ENCODE measurements at places on chromosomes 12 and 14.
A peak's percentile ranks its signal among the peaks of the same experiment; 100 is the strongest.

DNA sequence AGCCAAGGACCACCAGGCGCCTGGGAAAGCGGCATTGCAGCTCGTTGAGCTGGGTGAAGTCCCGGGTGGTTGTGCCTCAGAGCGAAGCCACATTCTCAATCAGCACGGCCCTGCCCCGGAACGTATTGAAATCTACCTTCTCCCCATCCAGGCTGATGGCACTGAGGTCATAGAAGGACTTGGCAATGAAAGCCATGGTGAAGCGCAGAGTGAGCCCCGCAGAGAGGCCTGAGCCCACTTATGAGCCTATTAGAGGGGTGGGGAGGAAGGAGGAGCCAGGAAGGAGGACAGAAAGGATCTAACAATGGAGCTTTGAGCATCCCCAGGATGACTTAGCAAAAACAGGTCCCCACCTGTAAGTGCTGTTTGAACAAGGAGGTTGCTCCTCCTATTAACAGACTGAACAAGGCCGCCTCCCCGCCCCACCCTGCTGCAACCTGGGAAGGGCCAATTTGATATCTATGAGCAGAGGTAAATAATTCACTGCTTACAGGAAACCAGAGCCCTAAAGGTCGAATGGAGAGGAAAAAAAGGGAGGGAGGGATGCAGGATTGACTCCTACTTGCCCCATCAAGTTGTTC lies at the start of gene GPX2:
TSS of gene GPX2 (minus strand) at position 215 of the 581 bp plus-strand sequence. CDS start at position 196, 19 bp downstream.
- DNase-seq = no peak

DNA sequence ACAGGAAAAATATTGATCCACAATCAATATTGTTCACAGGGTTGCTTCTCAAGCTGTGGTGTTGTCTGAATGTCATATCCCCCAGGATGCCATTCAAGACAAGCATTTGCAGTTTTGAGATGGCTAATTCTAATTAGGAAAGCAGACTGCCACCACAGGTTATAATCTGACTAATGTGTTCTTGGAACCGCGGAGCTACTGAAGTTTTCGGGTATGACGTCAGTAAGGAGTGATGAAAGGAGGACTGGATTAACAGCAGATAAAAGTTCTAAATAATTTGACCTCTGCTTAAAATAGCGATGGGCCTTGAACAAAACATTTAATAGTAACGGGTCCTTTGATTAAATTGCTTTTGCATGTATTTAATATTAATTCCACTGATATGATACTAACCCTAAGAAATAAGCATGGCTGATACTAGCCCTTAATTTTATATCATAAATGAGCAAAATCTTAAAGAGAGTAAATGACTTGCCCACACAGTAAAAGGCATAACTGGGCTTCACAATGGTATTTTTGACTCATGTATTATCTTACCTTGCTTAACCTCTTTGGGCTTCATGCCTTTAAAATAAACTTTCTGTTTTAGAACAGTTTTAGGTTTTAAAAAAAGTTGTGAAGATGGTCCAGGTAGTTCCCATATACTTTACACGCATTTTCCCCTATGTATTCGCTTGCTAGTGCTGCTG lies 50.3 kb downstream of the TSHR start:
- DNase-seq = no peak

GRCh38 chr14:24605435-24606190 lies 3.9 kb downstream of the GZMH start:
- DNase-seq = peak; percentile 46

GRCh38 chr14:102530828-102531478 lies 21.4 kb upstream of the ANKRD9 start:
- no peak for DNase-seq

- DNase-seq = no peak
Observed at GRCh38 chr14:58963873-58964597, 224.4 kb upstream of the DAAM1 start.

GRCh38 chr12:125071456-125071855 lies 6.2 kb downstream of the AACS start:
- DNase-seq = no peak

DNA sequence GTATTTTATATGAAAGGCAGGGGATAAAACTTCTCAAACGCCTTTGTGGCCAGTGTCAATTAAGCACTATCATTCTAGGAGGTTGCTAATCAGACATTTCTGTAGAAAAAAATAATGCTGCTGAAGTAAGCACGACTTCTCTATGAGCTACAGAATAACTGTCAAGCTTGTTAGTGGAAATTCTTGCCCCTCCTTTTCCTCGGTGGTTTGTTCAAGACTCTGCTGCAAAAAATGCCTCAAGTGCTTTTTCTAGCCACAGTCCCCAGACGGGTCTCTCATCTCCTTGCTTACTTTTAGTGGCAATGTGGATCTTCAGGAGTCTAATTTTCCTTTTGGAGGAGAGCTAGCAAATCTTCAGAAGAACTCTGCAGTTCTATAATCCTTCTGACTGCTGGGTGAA lies 452.0 kb downstream of the FUT8 start:
- no peak for DNase-seq

- DNase-seq = no peak
Observed at GRCh38 chr14:95346820-95347219, 27.1 kb upstream of the CLMN start.

- no peak for DNase-seq
Observed at GRCh38 chr12:47238669-47239114, 158.9 kb upstream of the AMIGO2 start.

- DNase-seq = no peak
Observed at GRCh38 chr12:38328306-38328895, 11.8 kb downstream of the ALG10B start.

GRCh38 chr12:42582050-42582449 lies 7.5 kb downstream of the PRICKLE1 start:
- no peak for DNase-seq

DNA sequence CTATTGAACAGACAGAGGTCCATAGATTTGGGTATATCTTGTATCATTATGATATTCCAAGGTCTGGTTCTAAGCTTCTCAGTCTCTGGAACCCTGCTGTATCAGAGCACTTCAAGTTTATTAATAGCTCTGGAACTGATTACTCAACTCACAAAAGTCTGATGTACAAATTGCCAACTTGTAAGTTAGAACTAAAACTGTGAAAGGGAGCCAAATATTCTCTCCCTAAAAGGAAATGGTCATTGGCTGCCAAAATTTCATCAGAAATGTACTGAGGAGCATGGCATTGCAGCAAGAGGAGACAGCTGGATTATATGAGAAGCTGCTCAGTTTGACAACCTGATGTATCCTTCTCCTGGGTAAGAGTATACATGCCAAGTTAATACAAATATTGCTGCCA lies 828.8 kb upstream of the SEL1L start:
- DNase-seq = no peak

DNA sequence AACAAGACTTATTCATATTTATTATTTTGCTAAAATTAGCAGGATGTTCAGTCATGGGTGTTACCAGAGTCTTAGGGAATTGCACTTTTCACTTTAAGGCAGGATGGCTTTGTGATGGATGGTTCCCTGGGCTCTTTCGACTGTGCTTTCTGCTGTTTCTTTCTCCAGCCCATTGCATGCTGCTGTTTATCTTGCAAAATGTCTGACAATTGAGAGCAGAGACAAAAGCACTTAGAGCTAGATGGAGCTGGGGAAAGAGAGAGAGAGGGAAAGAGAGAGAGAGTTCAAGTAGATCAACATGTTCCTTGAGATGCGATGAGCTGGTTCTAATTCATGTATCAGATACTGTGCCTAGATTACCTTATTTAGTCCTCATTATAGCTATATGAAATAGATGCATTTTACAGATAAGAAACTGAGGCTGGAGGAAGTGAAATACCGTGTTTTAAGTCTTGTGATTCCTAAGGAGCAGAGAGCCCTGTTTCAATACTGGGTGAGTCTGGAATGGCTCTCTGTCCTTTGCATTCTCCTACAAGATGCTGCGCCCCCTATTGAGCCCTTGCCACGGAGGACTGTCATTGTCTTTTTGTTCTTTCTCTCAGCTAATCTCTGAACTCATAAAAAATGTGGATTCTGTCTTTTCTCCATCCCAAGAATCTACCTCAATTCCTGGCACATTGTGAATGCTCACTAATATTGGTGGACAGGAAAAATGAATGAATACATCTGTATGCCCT lies 227.9 kb downstream of the ALG10B start:
- DNase-seq = no peak

- no peak for DNase-seq
Observed at GRCh38 chr12:96294831-96295230, 100.7 kb downstream of the ELK3 start.

- DNase-seq = no peak
Observed at GRCh38 chr14:101788016-101788635, 26.6 kb downstream of the PPP2R5C start.

DNA sequence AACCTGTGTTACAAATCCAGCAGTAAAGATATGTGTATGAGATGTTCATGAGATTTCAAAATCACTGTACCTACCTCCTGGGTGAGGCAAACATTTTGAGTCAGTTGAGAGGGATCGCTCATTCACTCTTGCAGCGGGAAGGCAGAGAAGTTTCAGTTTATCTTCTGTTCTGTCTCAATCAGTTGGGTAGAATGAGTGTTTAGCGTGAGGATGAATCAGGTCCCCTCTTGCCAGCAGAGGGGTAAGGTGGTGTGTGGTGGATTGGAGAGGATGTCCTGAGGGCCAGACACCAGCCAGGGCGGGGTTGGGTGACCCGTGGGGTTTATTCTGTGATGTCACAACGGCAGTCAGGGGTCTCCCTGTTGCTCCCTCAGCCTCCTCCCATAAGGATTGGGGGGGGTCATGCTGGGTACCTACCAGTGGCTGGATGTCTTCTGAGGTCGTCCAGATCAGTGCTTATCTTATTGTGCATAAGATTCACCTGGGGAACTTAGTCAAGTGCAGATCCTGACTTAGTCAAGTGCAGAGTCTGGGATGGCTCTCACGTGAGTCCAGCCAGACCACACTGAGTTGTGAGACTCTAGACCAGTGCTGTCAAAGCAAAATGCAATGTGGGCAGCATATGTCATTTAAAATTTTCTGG lies at the start of gene GSG1:
TSS of gene GSG1 (minus strand) at position 277 of the 643 bp plus-strand sequence. CDS start at position 122, 155 bp downstream.
- no peak for DNase-seq

- DNase-seq = no peak
Observed at GRCh38 chr14:24172261-24172860, 481 bp downstream of the REC8 start.

DNA sequence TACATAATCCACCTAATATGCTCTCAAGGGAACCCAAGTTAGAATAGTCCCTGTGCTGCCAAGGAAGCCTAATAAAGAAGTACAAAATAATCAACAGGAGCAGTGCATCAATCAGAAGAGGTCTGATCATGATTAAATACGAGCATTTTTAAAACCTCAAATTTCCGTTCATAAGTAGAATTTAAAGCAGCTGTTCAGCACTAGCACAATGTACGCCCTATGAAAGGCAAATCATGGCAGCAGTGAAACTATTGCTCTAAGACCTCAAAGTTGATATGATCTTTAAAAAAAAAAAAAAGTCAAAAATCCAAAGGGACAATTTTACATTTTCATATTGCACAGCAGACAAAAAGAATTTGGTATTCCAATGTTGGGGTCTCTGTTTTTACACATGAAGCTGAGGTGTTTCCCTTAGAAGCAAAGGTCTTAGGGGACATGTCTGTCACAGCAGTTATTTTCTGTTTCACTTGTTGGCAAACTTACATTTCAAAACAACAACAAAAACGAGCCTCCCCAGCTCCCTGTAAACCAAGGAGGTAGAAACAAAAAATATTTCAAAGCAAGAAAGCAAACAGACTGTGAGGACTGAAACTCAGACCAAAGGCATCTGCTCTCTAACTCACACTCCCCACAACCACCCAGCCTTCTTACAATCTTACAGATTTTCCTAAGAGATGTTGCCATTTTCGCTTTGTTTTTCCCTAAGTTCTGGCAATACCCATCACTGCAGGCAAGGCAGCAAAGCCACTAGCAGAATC lies 28.2 kb downstream of the SOX5 start:
- no peak for DNase-seq

DNA sequence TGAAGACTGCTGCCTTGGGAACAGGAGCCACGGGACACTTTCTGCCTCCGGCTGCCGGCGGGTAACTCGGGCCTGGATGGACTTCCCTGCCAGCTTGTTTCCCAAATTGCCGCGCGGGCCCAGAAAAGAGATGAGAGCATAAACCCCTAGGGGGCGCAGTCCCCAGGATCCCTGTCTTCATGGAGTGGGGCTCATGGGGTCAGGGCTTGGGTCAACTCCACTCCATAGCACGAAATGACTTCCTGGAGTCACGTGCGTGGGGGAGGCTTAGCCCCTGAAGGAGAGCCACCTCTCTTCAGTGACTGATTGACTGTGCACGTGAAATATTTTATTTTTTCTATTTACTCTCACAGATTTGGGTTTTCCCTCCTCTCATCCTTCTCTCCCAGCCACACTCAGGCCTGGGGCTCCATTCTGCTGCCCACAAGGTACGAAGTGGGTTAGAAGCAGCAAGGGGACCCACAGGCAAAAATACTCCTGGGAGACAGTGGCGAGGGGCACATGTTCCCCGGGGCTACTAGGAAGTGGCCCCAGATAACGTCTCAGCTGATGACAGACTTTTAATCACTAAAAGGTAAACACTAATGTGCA lies 10.0 kb downstream of the PGF start:
- no peak for DNase-seq

DNA sequence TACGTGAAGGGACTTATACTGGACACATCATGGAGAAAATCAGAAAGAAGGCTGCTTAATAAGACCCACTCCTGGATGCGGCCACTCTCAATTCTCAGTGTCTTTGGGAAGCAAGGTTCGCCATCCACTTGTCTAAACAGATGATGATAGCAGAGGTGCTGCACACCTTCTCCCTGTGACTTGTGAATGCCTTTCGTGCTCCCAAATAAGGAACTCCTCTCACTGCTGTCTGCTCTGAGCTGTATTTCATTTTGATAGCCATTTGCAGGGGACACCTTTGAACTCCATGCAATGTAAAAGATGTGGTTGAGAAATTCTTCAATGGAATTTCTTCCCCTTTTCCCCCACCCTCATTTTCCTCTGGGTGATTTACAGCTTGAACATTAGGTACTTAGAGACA lies 11.6 kb downstream of the RMST start:
- DNase-seq = no peak

GRCh38 chr14:84622357-84622756 lies 907.6 kb upstream of the FLRT2 start:
- DNase-seq = no peak

DNA sequence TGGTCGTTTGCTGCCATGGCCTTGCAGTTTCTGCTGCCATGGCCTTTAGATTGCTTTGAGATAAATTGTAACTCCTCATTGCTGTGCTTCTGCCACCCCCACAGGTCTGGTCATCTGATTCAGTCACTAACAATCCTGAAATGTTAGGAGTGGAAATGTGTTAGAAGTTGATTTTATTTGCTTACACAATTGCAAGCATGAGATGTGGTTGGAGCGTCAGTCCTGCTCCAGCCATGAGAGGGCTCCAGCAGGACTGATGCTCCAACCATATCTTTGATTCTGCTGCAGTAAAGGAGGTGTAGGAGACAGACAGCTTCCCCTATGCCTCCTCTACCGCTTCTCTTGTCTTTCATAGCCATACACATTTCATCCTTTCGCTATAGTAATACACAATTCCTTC lies 226.8 kb upstream of the RGS6 start:
- no peak for DNase-seq

Data from T-helper 9 cell (primary cell).